ENCODE measurements at places on chromosomes 11 and 22.

GRCh38 chr11:130359419-130359818, 44.7 kb upstream of the ZBTB44 start:
- DNase-seq = no peak

- no peak for DNase-seq
These were observed 29.2 kb downstream of the GUCY1A2 start for GRCh38 chr11:106989078-106989455.

DNA sequence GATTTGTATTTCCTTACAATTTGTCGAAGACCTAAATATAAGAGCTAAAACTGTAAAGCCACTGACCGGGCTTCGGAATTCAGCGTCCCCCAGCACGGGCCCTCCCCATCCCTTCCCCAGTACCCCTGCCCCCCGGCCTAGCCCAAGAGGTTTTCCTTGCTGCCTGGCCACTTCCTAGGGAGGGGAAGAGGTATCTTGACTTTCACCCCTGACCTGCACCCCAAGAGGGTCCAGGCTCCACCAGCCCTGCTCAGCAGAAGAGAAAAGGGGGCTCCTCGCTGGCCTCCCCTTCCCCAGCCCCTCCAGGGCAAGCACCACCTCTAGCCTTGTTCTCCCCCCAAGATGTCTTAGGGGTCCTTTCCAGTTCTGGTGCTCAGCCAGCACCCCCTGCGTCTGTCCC, 26.1 kb upstream of the CARS1 start:
- DNase-seq = no peak

DNA sequence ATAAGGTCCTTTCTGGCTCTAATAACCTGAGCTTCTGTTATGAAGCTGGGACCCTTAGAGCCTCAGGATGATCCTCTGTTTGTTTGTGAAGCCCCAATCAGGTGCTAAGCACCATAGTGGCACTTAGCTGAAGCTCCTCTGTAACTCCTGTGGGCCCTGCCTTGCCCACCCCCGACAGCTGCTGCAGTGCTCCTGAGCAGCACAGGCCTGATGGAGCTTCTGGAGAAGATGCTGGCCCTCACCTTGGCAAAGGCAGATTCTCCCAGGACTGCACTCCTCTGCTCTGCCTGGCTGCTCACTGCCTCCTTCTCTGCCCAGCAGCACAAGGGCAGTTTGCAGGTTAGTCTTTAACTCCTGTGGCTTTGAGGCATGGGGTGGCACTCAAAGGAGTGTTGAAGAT, 19.0 kb upstream of the CCDC134 start:
- DNase-seq = no peak

DNA sequence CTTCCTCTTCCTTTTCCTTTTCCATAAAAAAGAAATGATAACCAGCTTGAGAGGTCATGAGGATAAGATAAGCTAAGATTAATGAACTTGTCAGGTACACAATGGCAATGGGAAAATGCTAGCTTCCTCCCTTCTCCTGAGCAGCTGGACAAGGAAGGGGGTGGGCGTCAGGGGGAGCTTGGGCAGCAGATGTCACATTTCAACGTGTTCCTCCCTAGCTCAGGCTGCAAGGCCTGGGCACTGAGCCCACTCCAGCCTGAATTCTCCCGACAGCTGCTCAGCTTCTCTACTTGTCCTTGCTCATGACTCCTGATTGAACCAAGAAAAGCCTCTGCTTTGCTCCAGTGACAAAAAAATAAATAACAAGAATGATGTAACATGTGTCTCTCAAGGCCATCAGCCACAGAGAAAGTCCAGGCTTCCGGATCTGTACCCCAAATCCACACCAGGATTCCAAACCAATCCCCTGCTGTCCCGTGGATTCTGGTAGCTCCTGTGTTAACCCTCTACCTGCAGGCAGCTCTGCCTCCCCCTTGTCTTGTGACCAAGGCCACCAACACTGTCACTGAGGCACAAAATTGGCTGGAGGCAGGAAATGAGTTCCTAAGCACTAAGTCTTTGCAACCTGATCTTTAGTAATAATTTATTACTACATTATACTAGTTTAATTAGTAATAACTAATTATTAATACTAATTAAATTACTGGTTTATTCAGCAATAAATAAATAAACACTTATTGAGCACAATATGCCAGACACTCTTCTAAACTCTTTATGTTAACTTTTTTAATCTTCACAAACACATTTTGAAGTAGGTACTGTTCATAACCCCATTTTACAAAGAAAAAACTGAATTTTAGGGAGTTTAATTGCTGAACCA, 146.5 kb downstream of the CCDC34 start:
- no peak for DNase-seq

DNA sequence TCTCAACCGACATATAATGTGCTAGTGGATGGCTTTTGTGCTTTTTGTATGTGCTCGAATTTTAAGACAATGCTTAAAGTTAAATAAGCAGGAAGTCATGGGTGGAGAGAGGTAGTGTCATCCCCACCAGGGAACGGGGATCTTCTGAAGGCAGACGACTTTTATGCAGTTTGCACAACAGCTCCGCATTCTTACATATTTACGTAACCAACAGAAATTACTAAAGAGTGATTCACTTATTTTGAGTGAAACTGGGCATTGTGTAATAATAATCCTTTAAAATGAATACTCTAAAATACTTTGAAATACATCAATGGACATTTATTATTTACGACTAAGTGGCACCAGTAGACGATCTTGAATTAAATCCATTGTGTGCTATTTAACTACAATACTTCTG, 305.1 kb downstream of the CNTN5 start:
- no peak for DNase-seq

DNA sequence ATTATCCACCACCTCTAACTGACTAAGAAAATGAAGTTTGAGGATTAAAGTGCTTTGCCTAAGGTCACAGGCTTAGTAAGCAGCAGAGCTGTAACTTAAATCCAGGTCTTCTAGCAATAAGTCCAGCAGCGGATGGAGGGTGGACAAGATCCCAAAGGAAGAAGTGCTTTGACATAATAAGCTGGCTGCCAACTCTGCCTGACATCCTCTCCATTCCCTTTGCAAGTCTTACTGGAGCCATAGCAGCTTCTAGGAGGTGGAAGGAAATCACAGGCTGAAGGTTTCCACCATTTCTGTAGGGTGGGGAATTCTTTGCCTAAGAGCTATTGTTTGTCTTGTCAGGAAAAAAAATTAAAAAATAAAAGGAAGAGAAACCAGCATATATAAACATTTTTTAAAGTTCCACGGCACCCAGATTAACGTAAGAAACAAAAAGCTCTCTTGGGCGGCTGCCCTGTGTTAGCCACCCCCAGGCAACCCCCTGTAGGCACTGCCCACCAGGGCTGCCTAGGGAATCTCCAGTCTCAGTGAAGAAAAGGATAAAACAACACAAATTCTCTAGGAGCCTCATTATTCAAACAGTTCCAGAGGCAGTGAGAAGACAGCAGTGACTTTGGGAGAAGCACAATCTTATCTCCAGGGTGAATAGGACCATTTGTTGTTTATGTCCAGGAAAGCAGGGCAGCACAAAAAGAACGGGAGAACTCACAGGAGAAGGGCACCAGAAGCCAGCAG, 380.8 kb upstream of the CADM1 start:
- no peak for DNase-seq

DNA sequence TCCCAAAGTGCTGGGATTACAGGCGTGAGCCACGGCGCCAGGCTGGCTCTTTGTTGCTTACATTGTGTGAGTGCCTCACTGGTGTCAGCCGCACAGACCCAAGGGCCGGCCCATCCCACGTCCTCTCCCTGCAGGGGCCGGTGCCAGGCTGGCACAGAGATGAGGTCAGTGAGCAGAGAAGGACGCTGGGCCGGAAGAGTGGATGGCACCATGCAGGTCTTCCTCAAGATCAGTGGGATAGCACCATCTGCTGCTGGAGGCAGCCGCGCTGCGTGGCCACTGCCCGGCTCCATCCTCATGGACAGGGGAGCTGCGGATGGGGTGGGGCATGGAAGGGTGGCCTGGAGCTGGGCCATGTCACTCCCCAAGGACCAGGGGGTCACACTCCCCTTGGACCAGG, 22.0 kb upstream of the FGF4 start:
- no peak for DNase-seq

GRCh38 chr11:112128483-112129121, 35.3 kb downstream of the IL18 start:
- peak; percentile 56 for DNase-seq

- no peak for DNase-seq
These were observed 23.3 kb downstream of the P4HA3 start for GRCh38 chr11:74288161-74288560.

DNA sequence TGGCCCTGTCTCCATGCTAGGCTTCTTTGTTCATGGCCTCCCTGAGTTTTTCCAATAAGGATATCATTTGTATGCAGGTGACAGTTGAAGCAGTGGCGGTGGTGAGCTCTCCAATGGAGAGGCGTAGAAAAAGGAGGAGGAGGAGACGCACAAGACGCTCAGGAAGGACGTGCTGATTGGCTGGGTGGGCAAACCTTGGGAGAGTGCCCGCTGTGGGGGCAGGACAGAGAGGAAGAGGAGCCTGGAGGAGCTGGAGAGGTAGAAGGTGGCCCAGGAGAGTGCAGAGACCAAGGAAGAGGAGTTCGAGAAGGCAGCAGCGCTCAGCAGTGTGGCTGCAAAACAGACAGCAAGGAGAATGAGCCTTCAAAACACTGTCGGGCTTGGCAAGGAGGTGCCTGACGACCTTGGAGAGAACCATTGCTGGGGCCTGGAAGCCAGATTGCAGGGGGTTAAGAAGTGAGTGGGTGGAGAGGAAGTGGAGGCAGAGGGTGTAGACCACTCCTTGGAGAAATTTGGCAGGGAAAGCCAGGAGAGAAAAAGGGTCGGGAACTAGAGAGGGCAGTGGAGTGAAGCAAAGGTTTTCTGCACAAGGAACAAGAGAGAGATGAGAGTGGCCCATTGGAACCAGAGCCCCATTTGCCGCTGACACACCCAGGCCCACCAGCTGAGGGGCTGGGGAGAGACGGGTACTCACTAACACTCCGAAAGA, 7.5 kb downstream of the CLCF1 start:
- DNase-seq = no peak

All from head of caudate nucleus (tissue), 42 donors.